ENCODE measurements at places on chromosomes 4 and X.

DNA sequence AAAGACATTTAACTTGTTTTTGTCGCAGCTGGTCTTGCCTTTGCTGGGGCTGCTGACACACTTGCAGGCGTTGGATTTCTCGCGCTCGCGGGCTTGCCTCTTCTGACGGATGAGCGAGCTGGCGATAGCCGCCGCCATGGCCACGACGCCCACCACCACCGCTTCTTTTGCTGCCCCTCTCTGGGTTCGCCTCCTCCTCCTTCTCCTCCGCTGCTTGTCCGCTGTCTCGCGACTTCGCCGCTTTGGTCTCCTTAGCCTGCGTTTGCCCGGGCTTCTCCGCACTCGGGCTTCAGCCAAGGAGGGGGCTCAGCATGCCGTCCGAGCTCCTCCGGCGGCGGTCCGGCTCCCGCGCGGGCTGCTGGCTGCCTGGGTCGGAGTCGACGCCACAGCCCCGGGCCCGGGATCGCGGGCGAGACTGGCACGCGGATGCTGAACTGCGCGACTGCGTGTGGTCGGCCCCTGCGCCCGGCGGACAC lies 613 bp downstream of the FGF13 start:
- DNase-seq = peak; percentile 10

DNA sequence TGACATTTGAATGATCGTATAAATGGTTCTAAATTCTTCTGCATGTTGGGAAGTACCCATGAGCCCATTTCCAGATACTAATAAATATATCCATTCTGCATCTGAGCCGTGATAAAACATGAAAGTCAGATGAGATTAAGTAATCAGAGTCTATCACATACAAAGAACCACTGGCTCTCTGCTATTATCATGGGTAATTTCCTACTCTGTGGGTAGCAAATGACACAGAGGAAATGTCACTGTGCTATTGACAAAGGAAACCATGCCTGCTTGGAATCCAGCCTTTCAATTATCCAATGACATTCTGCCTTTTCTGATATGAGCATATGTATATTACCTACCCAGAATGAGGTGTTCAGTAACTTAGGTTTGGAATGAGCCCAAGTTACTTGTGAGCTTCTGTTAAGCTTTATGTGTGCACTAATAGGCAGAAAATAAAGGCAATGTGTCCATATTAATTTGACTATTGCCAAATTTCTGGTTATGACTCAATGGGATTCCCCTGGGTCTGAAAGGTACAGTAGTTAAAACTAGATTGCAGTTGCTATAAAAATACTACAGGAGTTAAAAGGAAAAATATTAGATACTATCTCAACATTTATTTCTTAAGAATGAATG lies 238.7 kb upstream of the KCNIP4 start:
- no peak for DNase-seq

GRCh38 chr4:159592898-159593556 lies 490.1 kb downstream of the RAPGEF2 start:
- DNase-seq = no peak

DNA sequence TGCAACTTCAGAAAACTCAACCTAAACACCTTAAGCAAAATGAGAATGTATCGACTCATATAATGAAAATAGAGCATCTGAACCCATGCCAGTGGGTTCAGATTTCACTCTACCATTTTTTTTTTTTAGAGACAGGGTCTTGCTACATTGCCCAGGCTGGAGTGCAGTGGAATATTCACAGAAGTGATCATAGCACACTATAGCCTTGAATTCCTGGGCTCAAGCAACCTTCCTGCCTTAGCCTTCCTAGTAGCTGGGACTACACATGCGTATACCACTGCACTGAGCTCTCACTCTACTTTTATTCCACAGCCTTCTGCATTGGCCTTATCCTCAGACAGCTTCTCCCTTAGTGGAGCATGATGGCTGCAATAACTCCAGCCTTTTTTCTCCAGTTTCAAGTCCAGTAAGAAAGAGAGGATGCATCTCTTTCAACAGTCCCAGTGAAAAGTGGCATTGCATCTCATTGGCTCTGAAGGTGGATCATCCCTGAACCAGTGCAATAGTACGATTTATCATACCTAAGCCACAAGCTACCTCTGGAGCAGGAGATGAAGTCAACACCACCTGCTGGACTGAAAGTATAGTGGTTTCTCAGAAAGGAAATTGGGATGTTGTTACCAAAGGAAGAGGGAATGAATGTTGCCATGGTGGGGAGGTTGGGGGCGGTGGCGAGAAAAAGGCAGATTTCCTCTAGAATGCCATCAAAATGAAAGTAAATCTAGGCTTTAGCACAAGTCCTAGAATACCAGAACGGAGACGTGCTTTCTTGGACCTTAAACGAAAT lies 2.0 kb upstream of the SOD3 start:
- DNase-seq = peak; percentile 59

GRCh38 chrX:66408507-66408906 lies 230.4 kb downstream of the EDA2R start:
- DNase-seq = no peak

- DNase-seq = peak; percentile 79
Measured at GRCh38 chr4:83552083-83552482, 16.2 kb downstream of the GPAT3 start.

DNA sequence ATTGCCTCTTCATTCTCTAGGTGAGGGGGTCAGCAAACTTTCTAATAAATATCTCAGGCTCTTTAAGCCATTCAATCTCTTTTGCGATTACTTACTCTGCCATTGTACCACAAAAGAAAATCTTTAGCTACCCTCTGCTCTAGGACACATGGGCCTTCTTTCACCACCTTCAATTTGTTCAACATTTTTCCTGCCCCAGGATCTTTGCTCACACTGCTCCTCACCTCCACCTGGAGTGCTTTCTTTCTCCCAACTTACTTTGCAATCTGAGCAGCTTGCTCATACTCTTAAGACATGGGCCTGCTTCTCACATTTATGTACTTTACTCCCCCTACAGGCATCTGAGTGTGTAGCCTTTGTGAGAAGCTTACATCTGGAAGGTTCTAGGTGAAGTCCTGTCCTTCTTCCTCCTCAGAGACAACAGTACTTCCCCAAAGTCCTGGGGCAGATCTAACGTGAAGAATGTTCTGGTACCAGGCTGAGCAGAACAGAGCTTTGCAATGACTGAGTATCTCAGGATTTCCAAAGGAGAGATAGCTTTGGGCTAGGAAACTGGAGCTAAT lies 55.0 kb upstream of the PRDM5 start:
- DNase-seq = peak; percentile 16

DNA sequence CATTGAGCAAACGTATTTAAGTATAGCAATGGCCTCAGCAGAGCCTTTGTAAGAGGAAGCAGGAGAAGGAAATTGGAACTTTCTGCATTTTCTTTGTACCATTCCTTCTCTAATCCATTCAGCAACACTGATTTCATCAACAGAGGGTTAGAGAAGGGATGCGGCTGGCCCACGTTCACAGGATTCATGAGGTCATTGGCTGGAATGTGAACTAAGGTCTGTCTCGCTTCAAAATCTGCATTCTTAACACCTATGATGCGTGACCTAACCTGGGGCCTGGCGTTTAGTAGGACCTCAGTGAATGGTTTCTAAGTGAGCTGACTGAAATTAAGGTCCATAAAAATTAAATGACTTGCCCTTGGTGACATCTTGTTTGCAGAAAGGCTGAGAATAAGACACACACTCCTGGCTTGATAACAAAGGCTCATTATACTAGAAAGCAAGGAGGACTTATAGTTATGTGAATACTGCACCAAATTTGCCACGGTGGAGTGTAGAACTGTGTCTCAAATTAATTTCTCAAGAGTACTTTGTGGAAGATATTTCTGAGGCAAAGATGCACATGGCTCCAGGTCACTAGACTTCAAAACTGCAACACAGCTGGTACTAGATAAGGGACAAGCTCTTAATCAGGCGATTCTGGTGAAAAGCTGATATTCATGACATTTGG lies 25.4 kb downstream of the FGFBP1 start:
- peak; percentile 82 for DNase-seq

- DNase-seq = peak; percentile 61
Measured at GRCh38 chr4:140743194-140743931, 12.8 kb downstream of the TBC1D9 start.

- no peak for DNase-seq
Measured at GRCh38 chr4:170025523-170026252, 507 bp downstream of the MFAP3L start.

DNA sequence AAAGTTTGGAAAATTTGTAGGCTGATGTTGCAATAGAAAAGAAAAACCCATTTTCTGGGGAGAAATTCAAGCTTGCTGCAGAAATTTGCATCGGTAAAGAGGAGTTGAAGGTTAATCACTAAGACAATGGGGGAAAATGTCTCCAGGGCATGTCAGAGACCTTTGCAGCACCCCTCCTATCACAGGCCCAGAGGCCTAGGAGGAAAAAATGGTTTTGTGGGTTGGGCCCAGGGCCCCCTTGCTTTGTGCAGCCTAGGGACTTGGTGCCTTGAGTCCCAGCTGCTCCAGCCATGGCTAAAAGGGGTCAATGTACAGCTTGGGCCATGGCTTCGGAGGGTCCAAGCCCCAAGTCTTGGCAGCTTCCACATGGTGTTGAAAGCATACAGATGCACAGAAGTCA lies 17.8 kb downstream of the TMSB15A start:
- no peak for DNase-seq

DNA sequence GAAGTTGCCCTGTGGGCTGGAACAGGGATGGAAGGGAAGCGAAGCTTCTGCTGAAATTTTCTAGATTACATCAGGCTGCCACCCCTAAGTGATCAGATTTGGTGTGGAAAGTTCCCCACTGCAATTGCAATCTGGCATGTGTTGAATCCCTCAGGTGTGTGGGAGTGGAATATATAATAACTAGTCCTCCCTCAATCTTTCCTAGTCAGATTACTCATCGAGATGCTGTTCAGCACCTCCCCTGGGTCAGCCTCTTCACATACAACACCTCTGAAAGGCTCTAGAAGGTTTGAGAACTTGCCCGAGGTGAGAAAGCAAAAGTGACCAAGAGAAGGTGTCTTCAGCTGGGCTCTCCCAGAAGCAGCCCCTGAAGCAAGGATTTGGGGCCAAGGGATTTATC lies 336.8 kb downstream of the BCOR start:
- no peak for DNase-seq

GRCh38 chr4:185532795-185533324 lies 2.4 kb downstream of the PDLIM3 start:
- DNase-seq = no peak

GRCh38 chr4:21768349-21769310 lies 179.9 kb downstream of the KCNIP4 start:
- peak; percentile 39 for DNase-seq

GRCh38 chr4:42151568-42152506 lies 618 bp downstream of the BEND4 start:
- DNase-seq = no peak

DNA sequence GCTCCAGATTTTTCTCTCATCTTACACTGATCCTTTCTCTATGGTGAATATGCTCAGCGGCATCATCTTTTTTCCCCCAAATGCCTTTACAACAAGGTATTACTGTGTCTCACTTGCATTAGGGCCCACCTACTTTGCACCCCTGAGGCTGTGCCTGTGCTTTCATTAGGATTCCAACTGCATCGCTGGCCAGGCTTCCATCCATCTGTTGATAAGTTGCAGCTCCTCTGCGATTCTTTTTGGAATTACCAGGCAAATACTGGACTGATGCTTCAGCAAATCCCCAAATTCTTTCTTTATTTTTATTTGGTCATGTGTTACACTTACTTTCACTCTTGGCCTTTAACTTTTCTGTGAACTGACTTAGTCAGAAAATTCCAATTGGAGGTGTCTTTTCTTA lies 77.3 kb downstream of the AFF2 start:
- DNase-seq = no peak

DNA sequence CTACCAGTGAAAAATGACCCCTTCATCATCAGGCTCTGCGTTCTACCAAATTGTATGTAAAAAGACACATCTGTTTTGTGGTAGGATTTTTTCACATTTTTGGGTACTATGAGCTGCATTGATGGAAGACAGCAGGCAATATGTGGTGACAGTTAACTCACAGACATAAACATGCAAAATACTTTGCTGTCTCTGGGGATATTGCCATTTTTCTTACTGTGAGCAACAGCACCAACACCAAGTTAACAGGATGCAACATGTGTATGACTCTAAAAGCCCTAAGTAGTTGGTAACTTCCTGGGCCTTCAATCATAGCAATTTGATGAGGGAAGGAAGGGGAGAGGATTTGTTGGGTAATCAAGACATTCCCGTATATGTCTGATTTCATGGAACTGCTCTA lies 56.4 kb upstream of the DRP2 start:
- no peak for DNase-seq

GRCh38 chrX:6149060-6149872 lies 79.4 kb downstream of the NLGN4X start:
- DNase-seq = no peak

- peak; percentile 53 for DNase-seq
Measured at GRCh38 chr4:24519649-24520048, 64.7 kb downstream of the DHX15 start.

- peak; percentile 64 for DNase-seq
Measured at GRCh38 chrX:130401415-130402207, at the start of gene RBMX2. Gene RBMX2 (plus strand): TSS chrX:130401987. CDS start chrX:130402033, 46 bp downstream.

DNA sequence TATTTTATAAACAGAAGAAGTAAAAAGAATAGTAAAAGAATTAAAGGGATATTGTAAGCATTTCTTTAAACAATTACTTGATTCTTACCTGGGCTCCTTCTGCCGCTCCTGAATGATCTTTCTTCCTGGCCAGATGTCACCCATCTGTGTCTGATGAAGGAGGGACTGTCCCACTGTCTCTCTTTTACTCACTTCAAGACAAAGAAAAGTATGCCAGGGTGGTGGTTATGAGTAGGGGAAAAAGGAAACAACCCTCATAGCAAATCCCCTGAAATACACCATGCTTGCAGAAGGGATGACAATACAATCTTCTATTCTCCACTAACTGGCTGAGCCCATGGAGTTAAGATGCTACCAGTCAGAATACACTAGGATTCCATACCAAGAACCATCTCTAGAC lies 31.1 kb downstream of the SYTL4 start:
- DNase-seq = no peak

DNA sequence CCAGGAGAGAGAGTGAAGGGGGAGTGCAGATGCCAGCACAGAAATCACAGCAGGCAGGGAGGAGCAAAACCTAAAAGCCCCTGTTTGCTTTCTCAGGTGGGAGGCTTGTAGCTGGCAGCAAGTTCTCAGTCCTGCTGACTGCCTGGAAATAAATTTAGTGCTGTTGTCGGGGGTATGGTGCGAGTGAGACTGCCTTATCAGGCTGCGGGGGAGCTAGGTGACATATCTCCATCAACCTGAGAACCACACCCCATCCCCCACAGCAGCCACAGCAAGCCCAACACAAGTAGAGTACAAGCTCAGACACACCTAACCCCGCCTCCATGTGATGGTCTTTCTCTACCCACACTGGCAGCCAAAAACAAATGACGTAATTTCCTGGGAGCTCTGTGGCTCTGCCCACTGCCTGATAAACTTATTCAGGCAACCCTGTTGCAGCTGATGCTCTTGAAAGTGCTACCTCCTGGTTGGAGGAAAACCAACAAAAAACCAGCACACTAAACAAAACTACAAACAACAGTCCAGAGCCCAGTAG lies 953.4 kb upstream of the NDST4 start:
- no peak for DNase-seq

GRCh38 chrX:103413705-103414387 lies 37.5 kb downstream of the BEX3 start:
- no peak for DNase-seq

All from Caki2 (cell line).